ENCODE measurements at places on chromosomes 4 and X.

- DNase-seq, result no peak
Observed at GRCh38 chrX:125507119-125507518, 187.4 kb downstream of the TEX13C start.

- no peak for DNase-seq
Observed at GRCh38 chr4:112321776-112322684, 24.9 kb downstream of the ALPK1 start.

DNA sequence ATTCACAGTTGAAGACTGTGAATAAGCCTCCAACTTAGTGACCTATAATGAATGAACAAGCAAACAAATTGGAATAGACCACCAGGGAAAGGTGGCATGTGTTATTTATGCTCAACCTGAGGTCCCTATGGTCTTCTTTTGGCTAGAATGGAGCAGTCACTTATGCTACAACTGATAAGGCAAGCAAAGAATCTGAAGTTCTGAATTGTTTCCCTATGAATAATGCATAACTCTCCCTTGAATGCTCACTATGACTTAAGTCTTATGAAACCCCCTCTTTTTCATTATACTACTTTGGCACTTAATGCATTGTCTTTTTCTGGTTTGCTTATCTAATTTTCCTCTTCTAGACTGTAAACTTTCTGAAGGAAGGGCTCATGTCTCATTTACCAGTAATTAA lies 2.6 kb downstream of the GIMD1 start:
- no peak for DNase-seq

- no peak for DNase-seq
Observed at GRCh38 chrX:85309717-85310116, 65.9 kb downstream of the ZNF711 start.

DNA sequence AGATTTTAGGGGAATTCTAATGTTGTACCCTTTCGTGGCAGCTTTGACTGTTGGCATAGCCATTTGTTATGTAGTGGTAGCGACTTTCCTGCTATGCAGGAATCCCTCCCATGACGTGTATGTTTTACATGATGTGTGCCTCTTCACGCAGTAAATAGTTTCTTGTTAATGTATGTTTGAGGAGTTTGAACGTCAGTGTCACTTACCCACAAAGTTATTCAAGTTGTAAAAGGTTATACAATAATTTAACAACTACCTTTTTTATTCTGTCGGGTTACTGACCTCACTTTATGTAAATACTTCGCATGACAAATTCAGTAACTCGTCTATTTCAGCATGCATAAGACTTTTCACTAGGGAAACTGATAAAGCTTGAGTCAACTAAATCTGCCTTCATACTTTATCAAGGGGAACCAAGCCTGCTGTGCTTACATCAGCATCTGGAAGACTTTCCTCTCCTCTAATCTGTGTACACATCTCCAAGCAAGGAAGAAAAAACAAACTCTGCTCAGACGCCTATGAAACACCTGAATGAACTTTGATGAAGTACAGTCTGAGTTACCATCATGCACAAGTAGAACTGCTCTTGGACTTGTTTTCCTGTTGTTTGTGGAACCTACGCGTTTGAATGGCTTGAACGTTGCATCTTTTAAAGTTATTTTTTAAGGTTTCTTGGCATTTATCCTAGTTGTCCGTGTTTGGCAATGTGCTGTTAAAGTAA lies 61.2 kb downstream of the SLC9A6 start:
- no peak for DNase-seq

GRCh38 chrX:45577361-45577760 lies 376.7 kb upstream of the DIPK2B start:
- no peak for DNase-seq

DNA sequence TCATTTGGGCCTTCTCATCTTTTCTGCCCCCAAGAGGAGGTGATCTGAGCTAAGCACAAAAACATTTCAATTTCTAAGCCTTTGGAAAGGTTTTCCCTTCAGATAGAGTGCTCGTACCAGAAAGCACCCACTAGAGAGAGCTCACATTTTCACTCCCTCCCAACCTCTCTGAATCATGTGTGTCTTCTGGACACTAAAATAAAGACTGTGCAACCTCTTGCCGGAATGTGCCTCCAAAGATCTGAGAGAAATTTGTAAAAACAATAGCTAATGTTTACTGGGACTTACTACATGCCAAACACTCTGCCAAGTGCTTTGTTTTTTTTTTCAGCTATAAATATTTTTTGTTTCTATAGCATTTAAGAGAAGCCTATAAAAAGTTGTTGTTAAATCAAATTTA lies 120.6 kb upstream of the LNX1 start:
- DNase-seq, result no peak

GRCh38 chr4:15385928-15386327 lies 41.9 kb upstream of the C1QTNF7 start:
- no peak for DNase-seq

DNA sequence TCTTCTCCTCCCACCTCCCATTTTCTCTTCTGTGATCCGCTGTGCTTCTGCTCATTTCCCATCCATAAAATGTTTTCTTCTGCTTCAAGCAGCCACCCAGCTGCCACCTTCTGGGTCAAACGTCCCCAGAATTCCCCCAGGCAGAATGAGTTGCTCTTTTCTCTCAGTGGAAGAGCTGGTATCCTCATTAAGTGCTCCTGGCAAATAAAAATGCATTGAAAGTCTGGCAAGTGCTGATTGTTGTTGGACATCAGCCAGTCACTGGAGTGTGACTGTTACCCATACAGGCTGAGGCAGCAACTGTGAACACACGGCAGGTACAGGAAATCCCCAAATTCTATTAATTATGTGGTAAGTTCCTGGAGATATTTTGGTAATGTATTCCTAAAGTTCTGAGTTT lies 52.6 kb downstream of the LIMCH1 start:
- no peak for DNase-seq

GRCh38 chr4:20565075-20565721 lies 135.1 kb upstream of the PACRGL start:
- no peak for DNase-seq

DNA sequence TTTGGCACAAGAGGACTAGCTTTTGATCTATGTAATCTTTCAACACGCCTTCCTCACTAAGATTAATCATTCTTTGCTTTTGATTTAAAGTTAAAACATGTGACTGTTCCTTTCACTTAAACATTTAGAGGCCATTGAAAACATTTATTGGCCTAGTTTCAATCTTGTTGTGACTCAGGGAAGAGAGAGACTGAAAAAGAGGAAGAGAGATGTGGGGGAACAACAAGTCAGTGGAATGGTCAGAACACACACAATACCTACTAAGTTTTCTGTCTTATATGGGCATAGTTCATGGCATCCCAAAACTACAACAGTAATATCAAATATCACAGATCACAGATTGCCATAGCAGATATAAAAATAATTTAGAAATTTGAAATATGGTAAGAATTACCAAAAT lies 812.9 kb upstream of the AGA start:
- DNase-seq, result no peak
